Progenitor cell of endocrine pancreas (in vitro differentiated cells): ENCODE measurements at places on chromosomes 1 and 21.

DNA sequence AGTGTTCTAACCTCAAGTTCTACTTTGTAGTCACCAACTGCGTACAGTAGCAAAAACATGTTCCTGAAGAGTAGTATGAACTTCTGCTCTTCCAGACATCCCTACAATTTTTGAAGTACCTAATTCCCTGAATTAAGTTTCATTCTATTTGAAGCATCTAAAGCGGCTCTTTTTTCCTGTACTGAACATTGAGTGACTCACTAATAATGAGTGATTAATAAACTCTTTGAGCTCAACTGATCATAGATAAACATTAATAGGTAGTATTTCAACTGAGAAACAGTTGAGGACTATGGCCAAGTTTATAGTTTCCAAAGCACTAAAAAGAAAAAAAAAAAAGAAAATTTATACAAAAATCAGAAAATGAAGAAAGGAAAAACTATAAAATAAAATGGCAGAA is 683.1 kb downstream of the LTN1 start:
- DNase-seq = no peak

DNA sequence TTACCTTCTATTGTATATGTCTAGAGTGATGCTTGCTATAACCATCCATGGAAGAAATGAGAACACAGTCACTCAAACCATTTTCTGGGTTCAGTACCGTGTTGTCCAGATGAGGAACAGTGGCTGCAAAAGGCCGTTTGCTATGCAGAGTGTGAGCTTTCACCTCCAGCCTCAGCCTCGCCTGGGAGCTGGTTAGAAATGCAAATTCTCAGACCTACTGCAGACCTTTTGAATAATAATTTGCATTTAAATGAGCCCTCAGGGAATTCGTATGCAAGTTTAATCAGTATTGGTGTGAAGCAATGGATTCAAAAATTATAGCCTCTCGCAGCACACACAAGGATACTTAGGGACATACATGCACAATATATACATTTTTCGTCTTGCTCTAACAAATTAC is 24.1 kb downstream of the KCNJ15 start:
- DNase-seq = no peak

DNA sequence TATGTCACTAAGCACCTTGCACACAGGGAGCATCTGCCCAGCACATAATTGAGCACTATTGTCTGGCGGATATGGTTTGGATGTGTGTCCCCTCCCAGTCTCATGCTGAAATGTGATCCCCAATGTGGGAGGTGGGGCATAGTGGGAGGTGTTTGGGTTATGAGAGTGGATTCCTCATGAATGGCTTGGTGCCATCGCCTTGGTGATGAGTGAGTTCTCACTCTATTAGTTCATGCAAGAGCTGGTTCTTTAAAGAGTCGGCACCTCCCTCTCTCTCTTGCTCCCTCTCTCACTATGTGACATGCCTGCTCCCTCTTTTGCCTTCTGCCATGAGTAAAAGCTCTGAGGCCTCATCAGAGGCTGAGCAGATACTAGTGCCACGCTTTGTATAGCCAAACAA is 9.5 kb downstream of the CTSK start:
- DNase-seq = no peak

DNA sequence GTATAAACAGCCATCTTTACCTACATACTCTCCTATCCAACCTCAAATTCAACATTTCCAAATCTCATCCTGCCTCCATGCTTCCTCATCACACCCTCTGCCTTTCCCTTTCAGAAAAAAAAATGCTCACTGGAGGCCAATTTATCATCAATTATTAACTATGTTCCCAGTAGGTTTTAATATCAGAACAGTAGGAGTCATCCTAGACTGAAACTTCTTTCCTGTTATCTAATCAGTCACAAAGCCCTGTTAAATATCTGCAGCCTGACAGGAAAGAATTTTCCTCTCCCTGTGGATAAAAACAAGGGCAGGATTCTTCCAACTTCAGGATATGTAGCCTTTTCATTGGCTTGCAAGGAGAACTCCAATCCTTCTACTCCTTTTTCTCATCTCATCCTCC is 28.4 kb downstream of the EGLN1 start:
- no peak for DNase-seq
